ENCODE measurements at places on chromosomes 5 and 9. TPM values are rescaled to one million over a fixed set of nuclear protein-coding genes. Genes with fewer than 3 reads are reported as not detected.

The IL9 gene
- not detected for total RNA-seq

The SLC4A9 gene
- not detected for total RNA-seq

The WDR38 gene
- not detected for total RNA-seq

The PCDHGC3 gene
- total RNA-seq, result 126 TPM

The IL13 gene
- 0.24 TPM for total RNA-seq

The GABRA1 gene
- total RNA-seq, result not detected
